ENCODE measurements at places on chromosomes 4 and X.
A peak's percentile ranks its signal among the peaks of the same experiment; 100 is the strongest.

DNA sequence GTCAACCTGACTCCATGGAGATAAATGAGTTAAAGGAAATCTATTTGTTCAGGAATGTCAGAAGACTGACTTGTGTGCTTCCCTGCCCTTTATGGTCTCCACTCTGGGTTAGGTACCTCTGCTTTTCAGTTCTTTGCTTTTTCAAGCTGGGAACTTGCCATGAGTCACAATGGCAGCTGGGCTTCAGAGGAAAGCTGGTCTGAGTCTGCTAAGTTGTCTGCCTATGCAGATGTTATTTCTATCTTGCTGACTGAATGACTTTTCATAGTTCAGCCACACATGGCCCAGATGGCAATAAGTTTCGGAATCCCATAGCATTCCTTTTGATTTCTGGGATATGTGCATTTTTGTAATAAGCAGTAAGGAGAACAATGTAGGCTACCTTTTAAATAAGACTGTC is 337.9 kb upstream of the FGF13 start:
- no peak for DNase-seq

GRCh38 chr4:79964020-79964399 is 109.0 kb downstream of the ANTXR2 start:
- no peak for DNase-seq

- DNase-seq, result no peak
These were observed 25.0 kb upstream of the PDLIM5 start for GRCh38 chr4:94426783-94427182.

- DNase-seq, result no peak
These were observed 166.6 kb downstream of the DKK2 start for GRCh38 chr4:106869551-106869950.

GRCh38 chr4:86451560-86452330 is 91.9 kb upstream of the MAPK10 start:
- no peak for DNase-seq

DNA sequence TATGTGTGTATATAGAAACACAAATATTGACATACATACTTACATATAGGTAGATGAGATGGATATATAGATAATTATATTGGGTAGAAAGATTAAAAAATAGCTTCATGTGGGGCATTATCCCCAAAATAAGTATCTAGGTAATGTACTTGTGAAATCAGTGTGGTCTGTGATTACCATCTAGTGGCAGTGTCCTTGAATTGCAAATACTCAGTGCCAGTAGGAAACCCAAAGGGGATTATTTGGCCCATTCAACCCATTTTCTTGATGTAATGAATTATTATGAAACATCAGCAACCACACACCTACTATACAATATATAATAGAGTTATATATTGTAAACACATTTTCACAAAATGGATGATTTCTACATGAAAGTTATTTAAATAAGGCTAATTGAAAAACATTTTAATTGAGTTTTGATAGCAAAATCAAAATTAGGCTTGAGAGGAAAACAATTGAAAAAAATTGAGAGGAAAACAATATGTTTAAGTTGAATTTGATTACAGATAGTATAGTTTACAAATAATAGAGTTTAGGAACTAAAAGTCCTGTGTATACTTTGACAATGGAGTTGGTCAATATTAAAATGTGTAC is 389.4 kb downstream of the GALNTL6 start:
- DNase-seq, result no peak

DNA sequence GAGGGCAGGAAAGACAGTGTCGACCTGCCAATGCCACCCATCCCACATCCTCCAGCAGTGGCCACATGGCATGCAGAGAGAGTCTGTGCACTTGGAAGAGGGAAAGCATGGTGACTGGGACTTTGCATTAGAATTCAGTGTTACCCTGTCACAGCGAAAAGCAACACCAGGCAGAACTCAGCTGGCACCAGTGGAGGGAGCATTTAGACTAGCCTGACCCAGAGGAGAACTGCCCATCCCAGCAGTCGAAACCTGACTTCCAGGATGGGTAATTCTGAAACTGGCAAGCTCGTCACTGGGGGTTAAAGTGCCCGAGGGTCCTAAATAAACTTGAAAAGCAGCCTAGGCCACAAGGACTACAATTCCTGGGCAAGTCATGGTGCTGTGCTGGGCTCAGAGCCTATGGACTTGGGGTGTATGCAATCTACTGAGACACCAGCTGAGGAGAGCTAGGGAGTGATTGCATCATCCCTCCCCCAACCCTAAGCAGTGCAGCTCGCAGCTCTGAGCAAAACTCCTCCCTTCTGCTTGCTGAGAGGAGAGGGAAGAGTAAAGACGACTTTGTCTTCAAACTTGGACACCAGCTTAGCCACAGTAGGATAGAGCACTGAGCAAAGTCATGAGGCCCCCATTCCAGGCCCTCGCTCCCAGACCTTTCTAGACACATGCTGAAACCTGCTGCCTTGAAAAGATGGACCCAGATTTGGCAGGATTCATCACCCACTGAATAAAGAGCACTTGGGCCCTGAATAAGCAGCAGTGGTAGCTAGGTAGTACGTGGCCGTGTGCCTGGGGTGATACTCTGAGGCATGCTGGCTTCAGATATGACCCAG is 68.8 kb downstream of the DDX60L start:
- no peak for DNase-seq

DNA sequence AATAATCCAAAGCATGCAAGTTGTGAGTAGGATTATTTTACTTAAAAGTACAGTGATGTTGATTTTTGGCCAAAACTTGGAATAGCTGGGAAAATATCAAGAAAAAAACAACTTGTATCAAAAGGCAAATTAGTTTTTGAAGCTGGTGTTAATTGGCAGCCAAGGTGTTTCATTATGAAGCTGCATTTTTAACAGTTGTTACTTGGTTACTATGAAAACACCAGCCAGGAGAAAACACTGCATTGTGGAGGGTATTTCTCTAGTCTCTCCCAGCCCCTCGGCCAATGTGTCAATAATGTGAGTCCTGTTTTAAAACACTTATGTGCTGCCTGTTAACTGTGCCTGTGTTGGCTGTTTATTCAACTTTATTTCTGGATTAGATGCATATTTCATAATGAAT is 733.4 kb downstream of the ADGRL3 start:
- no peak for DNase-seq

DNA sequence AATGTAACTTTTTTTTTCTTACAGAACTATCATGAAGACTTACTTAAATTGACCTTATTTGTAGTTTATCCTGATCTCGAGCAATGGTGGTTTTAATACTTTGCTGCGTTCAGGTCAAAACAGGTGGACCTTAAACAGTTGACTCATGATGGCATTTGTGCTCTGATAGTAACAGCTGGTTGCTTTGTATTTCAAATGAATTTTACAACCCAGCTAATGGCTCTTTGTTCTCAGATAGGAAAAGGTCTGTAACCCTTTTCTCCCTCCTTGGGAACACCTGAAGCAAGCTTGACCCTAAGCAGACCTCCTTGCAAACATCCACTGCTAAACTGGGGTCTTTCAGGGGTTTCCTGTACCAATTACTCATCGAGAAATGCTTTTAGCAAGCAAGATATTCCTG is 79.2 kb downstream of the F11 start:
- no peak for DNase-seq

DNA sequence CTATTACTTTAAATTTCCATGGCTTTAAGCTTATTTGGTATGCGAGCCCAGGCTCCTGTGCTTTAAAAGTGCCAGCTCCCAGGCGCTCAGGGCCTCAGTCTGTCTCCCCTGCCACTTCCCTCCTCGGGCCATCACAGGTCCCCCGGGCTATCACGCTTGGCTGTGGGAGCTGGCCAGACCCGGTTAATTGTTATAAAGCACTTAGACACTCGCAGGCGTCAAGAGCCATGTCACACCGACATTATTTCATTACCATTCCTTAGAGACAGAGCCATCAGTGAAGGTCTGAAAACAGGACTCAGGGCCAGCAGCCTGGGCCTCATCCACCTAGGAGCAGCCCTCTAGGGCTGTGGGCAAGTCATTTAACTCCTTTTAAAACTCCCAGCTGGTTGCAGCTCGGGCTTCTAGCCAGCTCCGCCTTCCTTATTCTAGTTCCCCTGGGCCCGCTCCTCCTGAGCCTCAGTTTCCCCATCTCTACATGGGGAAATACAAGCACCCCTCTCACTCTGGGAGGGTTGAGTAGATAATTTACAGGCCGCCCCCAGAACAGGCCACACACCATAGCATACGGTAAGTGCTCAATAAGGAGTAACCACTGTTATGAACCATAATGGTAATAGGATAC is 99.0 kb downstream of the HMX1 start:
- no peak for DNase-seq

GRCh38 chr4:20359692-20360091 is 108.0 kb downstream of the SLIT2 start:
- no peak for DNase-seq

DNA sequence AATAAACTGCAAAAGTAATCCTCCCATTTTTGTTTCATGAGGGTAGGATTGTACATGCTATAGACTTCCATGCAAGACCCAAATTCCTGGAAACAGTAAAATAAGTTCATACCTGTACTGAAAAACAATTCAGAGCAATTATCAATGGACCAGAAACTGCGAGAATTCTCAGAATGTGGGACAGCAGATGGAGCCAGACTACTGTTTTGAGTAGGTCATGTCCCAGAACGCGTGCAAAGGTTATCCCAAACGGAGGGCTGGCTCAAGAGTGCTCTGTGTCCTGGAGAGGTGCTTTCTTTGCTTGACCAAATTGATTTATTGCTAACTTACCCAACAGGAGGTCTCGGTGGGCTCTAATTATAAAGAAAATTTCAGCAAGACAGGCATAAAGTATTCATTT is 1.7 kb upstream of the MAGEH1 start:
- no peak for DNase-seq

- DNase-seq, result no peak
These were observed 46.1 kb downstream of the SETD7 start for GRCh38 chr4:139509727-139510410.

- DNase-seq, result no peak
These were observed 87.5 kb upstream of the RBPJ start for GRCh38 chr4:26233350-26233749.

DNA sequence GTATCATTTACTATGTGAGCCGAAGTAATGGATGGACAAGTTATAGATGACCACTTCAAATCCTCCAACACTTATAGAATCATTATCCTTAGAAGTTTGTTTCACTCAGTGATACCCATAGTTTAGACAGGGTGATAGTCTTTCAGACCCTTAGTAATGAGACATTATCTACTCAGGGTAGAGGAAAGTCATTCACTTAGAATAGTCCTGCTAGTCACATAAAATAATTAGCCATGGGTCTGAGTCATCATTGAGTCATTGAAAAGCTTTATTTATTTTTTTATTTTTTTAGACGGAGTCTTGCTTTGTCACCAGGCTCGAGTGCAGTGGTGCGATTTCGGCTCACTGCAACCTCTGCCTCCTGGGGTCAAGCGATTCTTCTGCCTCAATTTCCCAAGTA is 321.7 kb upstream of the FSTL5 start:
- DNase-seq, result no peak

- DNase-seq, result peak; percentile 30
These were observed 812 bp upstream of the KDM6A start for GRCh38 chrX:44871931-44872820.

GRCh38 chr4:73021634-73022033 is 47.9 kb downstream of the COX18 start:
- DNase-seq, result no peak

GRCh38 chr4:6230502-6230785 is 30.1 kb upstream of the JAKMIP1 start:
- DNase-seq, result no peak

DNA sequence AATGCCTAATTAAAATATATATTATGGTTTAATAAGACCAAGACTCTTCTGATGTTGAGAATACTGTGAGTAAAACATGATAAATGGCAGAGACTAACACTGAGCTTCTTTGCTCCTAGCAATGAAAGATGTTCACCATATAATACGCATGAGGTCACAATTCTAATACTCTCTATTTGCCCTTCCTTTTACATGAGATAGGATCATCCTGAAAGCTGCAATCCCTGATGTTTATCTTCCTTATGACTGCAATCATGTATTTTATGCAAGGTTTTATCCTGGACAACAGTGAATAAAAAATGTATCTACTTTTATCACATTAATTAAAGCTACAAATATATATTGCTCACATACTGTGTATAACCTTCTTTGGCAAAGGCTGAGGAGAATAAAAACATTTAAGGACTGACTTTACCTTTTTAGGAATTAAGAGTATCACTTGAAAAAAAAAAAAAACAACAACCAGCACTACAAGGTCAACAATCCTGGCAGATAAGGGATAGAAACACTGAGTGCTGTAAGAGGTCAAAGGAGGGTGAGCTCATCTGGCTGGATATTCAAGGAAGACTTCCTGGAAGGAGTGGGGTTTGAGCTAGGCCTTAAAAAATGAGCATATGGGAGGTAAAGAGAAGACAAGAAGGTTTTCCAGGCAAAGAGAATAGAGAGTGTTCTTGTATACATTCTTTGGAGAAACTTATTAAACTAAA is 99.9 kb downstream of the AREG start:
- DNase-seq, result no peak

DNA sequence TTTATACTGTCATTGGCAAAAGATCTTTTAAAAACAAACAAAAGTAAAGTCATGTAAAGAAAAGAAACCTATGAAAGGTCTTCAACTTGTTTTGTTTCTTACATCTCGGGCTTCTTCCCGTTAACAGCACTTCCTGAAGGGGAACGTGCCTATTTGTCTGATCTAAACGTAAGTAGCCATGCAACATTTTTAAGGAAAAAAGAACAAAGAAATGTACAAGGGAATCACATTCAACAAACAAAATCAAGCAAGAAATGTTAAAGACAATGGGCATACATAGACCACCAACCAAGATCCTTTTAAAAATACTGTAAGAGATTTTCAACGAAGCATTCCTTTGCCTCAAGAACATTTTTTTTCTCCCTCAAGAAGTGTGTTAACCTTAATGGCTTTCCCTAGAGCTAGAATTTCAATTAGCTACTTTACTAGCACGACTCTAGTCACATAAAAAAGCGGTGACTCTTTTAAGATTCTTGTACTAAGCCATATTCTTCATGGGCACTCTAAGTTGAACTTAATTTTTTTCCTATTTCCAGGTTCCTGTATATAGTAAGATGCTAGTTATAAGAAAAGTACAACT is 112.0 kb upstream of the TTC29 start:
- DNase-seq, result no peak

DNA sequence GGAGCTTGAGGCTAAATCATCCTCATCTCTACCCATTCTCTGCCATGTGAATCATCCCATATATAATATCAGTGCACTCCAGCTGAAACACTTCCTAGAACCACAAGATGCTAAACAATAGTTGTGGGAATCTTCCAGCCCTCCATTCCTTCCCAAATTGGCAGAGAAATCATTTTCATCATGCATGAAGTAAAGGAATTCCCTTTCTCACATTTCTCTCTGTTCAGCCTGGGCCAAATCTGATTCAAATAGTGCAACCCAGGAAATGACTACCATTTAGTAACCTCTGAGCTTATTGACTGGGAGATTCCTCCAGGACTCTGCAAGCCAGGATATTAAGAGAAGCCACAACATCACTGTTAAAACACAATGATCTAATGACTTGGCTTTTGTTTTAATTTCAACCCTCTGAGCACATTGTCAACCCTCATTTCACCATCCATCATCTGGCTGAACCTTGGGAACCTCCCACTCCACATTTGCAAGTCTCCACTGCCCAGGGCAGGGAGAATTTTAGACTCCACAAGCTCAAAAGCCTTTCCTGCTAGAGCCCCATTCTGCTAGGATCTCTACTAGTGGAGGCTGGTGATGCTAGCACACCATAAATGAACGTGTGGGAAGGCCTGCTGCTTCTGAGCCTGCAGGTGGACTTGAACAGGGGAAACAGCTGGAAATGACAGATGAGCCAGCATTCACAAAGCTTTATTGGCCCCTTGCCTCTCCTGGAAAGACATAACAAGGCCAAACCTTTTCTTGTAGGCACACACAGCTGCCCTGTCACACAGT is 133.9 kb downstream of the TET2 start:
- no peak for DNase-seq

GRCh38 chrX:134743091-134743490 is 84.8 kb upstream of the PLAC1 start:
- no peak for DNase-seq

Measured in activated T-helper 1 cell treated with anti-CD3 and anti-CD28 coated beads, Interleukin-2, amount 50 U/mL, for 16 hours (primary cell).